ENCODE measurements at places on chromosomes 6 and 20. TPM values are rescaled to one million over a fixed set of nuclear protein-coding genes. Genes with fewer than 3 reads are reported as not detected.

DNA sequence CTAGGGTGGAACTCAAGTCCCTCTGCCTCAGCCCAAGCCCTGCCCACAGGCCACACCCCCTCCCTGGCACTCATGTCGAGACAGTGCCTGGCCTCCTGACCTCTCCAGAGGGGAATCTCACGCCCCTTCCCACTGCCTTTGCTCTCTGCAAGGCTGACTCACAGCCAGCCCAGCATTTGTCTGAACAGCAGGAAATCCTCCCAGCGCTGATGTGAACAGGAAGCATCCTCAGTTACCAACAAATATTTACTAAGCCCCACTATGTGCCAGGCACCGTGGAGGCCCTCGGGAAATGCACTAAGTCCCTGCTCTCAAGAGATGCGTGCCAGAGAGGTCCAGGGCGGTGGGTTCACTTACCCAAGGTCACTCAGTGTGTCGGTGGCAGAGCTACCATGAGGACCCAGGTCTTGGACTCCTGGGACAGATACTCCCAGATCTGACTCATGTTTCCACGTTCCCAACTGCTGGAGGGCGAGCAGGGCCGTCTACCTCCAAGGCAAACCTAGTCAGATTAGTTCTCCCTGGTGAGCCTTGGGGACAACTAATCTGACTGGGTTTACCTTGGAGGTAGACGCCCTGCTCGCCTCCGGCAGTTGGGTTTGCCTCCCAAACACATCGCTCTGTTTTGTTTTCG is 7.8 kb downstream of the ADA start:
- DNase-seq, result peak; percentile 56

DNA sequence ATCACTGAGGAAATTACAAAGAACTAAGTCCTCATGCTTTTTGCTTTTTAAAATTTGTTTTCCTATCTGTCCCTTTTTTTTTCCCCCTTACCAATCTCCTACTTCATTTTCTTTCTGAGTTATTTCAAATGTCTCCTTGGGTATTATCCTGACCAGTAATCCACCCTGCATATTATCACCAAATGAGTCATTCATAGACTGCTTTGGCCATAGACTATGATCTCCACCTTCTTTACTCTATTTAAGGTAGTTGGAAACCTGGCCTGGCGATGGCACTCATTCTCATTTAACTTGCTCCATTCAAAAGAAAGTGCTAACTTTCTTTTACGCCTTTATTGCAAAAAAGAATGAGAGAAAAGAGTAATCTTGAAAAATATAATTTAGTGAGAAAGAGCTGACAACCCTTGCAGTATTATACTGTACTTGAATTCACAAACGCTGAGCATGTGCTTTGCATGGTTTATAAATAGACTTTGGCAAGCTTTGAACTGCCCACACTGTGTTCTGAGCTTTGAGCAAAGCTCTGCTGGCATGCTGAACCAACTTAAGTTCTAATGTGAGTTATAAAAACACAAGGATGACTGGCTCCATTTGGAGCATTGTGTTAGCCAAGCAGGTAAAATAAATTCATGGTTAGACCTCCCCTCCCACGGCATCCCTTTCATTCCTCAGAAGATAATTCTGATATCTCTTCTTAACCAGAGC is 198.9 kb downstream of the NKAIN2 start:
- DNase-seq, result no peak

GRCh38 chr6:134315974-134316441 is 1.9 kb downstream of the SGK1 start:
- DNase-seq, result no peak

- DNase-seq, result no peak
These were observed 234.5 kb upstream of the ZNF217 start for GRCh38 chr20:53828088-53828681.

DNA sequence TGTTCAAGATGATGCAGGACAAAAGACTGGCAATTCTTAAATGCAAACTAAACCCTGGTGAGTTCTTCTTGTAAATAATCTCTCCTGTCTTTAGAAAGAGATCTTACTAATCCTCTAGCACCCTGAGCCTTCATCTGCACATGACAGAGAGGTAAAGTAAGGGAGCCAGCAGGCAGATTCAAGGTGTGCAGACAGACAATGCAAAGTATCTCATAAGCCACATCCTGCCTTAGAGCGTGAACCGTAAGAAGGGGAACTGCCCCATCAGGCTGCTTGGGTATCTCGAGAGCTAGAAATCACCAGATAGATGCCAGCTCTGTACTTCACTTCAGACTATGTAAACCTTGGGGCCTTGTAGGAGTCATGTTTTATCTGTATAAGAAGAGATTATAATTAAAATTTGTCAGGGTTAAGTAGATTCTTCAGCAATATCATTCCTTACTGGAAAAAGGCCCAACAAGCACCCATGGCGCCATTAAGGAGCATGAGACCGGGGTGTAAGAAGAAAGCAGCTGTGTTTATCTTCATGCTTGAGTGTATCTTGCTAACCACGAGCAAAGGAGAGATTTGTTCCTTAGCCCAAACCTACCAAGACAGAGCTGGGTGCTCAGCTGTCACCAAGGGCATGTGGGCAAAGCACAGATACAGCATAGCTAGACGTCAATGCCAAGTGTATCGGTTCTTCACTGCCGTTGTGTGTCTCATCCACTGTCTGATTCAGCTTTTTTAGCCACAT is 24.4 kb downstream of the CNR1 start:
- DNase-seq, result no peak

- DNase-seq, result peak; percentile 83
These were observed 8.7 kb upstream of the CCR6 start for GRCh38 chr6:167113935-167114910.

DNA sequence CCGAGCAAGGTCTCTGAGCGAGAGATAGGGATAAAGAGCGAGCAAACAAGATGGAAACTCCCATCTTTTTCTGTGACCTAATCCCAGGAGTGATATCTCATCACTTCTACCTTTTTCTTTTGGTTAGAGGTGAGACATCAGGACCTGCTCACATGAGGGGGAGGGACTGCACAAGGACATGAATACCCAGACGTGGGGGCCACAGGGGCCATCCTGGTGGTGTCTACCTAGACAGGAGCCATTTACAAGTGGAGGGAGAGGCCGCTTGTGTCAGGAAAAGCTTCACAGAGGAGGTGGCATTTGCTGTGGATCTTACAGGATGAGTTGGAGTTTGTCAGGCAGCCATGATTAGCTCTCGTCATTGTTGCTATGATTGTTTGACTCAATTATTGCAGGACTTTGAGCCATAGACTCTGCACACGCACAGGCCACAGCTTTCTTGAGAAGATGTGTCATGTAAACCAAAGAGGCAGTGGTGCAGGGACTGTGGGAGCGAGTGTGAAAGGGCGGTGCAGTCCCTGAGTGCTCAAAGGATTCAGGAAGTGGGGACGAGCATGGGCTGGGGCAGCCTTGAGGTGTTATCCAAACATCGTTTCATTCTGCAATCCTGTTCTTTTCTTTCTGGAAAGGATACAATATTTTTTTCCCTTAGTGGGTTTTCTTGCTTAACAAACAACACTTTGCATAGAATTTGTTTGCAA is 7.7 kb downstream of the NPEPL1 start:
- DNase-seq, result peak; percentile 34

GRCh38 chr20:17887331-17888030 is 81.1 kb downstream of the SNX5 start:
- no peak for DNase-seq

DNA sequence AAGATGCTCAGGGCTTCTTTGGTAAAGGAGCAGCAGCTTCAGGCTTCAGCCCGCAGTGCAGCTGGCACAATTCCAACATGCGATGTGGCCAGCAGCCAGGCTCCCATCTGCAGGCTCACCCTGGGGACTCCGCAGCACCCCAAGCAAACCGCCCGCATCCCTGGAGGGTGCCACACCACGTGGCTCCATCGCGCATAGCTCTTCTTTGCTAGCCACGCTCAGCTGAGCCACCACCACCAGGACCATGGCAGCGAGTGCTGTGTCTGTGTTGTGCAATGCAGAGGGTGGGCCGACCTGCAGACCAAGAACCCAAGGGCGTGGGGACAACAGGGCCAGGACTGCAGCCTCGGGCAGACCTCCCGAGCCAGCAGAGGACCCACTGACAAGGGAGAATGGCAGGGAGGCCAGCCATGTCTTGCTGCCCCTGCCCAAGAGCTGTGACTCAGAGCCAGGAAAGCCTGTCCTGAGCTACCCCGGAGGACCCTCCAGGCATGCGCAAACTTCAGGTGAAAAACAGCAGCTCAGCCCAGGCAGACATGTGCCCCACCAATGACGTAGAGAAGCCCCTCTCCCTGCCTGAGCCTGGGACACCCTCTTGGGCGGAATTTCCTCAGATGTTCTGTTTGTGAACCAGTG is 87.8 kb downstream of the GINS1 start:
- no peak for DNase-seq

GRCh38 chr20:22752324-22752723 is 168.0 kb upstream of the FOXA2 start:
- no peak for DNase-seq

- DNase-seq, result no peak
These were observed 80.3 kb downstream of the LPA start for GRCh38 chr6:160583794-160584193.

DNA sequence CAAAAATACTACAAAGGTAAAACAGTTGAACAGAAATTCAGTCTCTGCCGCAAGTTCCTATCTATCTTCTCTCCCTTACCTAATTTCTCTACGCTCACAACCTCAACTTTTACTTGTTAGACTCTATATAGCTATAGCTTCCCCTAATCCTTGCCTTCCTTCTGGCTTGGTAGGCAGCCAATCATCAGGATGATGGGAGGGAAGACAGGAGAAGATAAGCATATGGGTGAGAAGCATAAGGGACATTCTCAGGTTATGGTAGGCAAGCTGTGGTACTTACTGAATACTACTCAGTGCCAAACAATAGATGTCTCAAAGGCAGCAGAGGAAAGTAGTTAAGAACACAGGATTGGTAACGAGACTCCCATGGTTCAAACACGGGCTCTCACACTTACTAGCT is 7.8 kb downstream of the CCNC start:
- no peak for DNase-seq

DNA sequence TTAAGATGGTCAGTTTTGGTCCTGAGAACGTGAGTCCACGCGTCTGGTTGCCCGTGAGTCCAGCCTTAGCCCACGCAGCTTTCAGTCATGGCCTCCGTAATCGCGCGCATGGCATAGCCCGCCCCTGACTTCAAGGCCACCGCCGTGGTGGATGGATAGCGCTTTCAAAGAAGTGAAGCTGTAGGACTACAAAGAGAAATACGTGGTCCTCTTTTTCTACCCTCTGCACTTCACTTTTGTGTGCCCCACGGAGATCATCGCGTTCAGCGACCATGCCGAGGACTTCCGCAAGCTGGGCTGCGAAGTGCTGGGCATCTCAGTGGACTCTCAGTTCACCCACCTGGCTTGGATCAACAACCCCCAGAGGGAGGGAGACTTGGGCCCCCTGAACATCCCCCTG is 142.0 kb upstream of the MCHR2 start:
- no peak for DNase-seq

The STMND1 gene
- total RNA-seq, result not detected

The MYCT1 gene
- total RNA-seq, result not detected

The FNDC11 gene
- total RNA-seq, result 0.27 TPM

The LST1 gene
- total RNA-seq, result 11.1 TPM

The NKX2-2 gene
- total RNA-seq, result not detected

The C20orf204 gene
- 2.3 TPM for total RNA-seq

The SNX14 gene
- total RNA-seq, result 54.7 TPM

The SLC32A1 gene
- not detected for total RNA-seq

The OR2B6 gene
- total RNA-seq, result not detected

Data from activated CD4-positive, alpha-beta T cell treated with anti-CD3 and anti-CD28 coated beads for 36 hours (primary cell).